ENCODE measurements at places on chromosomes 7 and 10.

- DNase-seq: no peak
Measured at GRCh38 chr7:47440320-47440719, 141.6 kb downstream of the TNS3 start.

DNA sequence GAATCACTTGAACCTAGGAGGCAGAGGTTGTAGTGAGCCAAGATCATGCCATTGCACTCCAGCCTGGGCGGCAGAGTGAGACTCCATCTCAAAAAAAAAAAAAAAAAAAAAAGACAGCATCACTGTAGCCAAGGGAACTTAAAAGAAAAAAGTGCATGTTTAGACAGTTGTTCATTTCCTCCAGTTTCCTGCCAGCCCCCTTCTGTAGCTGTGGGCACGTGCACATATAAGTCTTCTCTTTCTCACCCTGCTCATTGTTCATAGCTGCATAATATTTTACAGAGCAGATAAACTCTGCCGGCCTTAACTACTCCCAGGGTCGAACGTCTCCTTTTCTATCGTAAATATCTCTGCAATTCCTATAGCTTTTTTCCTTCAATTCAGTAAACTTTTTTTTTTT, 132.6 kb downstream of the LHPP start:
- DNase-seq: no peak

GRCh38 chr7:151374139-151374538, 32.5 kb downstream of the NUB1 start:
- no peak for DNase-seq

GRCh38 chr10:124210263-124210662, 116.9 kb upstream of the CHST15 start:
- no peak for DNase-seq

GRCh38 chr10:22340329-22341189, 4.7 kb upstream of the SPAG6 start:
- DNase-seq: no peak

- no peak for DNase-seq
Measured at GRCh38 chr7:158710651-158711102, 6.1 kb upstream of the NCAPG2 start.

- peak; percentile 13 for DNase-seq
Measured at GRCh38 chr10:84375011-84375410, 46.6 kb downstream of the CCSER2 start.

DNA sequence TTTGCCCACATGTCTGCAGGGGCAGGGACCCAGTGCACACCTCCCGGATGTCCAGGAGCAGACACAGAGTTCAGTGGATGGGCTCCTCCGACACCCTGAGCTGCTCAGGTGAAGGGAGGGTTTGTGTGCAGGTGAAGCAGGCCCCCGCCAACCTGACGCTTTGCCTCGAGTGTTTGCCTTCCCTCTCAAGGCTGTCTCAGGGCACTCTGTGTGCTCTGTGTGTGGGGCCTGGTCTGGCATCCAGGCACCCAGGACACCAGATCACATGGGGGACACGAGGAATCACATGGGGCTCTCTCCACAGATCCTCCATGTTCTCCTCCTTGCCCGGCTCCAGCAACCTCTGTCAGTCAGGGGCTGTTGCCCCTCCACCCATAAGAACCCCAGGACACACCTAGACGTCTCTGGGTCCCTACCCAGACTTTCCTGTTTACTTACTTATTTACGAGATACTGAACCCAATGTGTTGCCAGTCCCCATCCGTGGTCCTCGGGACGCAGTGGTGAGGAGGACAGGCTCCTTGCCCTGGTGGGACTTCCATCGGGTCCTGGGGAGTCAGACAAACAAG, 99.5 kb downstream of the HTR5A start:
- no peak for DNase-seq

Measured in DMS 273 treated with DMSO at 0.1 percent for 48 hours (cell line).